NCI-H2171 treated with DMSO at 0.1 percent for 48 hours (cell line): ENCODE measurements at places on chromosomes 11 and 22.

DNA sequence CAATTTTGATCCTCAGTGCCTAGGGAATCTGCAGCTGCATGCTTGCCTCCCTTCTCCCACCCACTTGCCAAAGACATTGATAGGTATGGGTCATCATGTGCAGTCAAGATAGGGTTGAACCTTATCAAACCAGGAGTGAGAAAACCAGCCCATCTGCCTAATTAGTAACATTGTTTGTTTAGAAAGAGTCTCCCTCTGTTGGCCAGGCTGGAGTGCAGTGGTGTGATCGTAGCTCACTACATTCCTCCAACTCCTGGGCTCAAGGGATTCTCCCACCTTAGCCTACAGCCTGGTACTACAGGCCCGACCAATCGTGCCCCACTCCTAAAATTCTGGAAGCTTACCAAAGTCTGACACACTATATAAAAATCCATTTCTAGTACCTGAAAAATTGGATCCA, 4.6 kb downstream of the C11orf71 start:
- peak; percentile 2 for DNase-seq

- DNase-seq, result no peak
These were observed 33.3 kb downstream of the FAM83F start for GRCh38 chr22:40028098-40028425.

- DNase-seq, result no peak
These were observed 9.9 kb downstream of the P2RY6 start for GRCh38 chr11:73281796-73282660.

- no peak for DNase-seq
These were observed 54.4 kb upstream of the JAM3 start for GRCh38 chr11:134014511-134014910.

DNA sequence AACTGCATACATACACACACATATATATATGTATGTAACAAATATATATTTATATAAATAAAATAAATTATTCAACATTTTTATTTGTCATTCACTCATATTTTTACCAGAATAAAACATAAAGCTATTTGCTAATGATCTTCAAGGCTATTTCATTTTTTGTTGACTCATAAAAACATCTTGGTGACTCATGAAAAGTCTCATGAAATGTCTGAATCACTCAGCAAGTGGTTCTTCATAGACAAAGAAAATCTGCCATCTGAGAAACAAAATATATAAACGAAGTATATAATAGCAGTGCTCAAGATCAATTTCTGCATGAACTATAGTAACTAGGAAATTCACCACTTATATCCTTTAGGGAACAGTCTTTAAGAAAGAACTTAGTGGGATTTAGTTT, 764.8 kb upstream of the FAT3 start:
- no peak for DNase-seq

GRCh38 chr11:110738641-110739040, 26.4 kb upstream of the ARHGAP20 start:
- DNase-seq, result no peak

GRCh38 chr22:39995393-39996252, 869 bp downstream of the FAM83F start:
- peak; percentile 6 for DNase-seq

- DNase-seq, result no peak
These were observed 8.2 kb upstream of the BACE1-AS start for GRCh38 chr11:117282956-117283355.

DNA sequence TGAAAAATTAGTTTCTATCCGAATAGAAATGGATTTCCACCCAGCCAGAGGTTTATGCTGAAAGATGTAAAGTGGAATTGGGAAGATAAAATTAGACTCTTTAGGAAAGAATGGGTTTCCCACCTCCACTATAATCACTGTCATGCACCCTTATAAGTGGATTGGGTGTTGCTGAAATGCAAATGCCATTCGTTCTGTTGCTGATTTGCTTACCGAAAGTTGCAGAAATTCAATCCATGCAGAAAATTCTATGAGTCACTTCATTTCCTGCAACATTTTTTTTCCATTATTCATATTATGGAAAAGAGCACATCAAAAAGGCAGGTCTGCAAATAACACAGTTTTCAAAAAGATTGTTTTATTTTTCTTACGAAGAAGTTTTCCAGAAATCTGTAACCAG, 65.6 kb downstream of the LDLRAD3 start:
- DNase-seq, result peak; percentile 71
